Naive B cell (primary cell): ENCODE measurements at places on chromosomes 7 and 10.

GRCh38 chr7:73887762-73888161, 26.8 kb downstream of the TMEM270 start:
- no peak for DNase-seq

GRCh38 chr7:104550362-104550761, 222.0 kb downstream of the LHFPL3 start:
- no peak for DNase-seq

DNA sequence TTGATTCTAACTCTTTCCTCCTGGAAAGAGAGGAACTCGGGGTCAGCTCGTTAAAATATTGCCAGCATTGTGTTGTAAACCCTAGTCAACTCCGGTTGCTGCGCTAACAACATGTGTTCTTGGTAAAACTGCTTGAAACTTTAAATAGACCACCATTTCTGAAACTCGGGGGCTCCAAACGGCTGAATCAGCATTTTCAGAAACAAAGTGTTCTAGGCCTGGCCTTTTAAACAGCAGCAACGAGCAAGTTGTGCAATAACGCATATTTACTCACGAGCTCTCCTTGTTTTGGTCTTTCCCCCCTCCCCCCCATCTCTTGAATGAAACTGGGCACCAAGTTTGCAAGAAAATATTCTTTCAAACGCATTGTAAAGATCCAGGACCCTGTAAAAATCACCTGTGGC, 9.2 kb upstream of the GRB10 start:
- DNase-seq = no peak

DNA sequence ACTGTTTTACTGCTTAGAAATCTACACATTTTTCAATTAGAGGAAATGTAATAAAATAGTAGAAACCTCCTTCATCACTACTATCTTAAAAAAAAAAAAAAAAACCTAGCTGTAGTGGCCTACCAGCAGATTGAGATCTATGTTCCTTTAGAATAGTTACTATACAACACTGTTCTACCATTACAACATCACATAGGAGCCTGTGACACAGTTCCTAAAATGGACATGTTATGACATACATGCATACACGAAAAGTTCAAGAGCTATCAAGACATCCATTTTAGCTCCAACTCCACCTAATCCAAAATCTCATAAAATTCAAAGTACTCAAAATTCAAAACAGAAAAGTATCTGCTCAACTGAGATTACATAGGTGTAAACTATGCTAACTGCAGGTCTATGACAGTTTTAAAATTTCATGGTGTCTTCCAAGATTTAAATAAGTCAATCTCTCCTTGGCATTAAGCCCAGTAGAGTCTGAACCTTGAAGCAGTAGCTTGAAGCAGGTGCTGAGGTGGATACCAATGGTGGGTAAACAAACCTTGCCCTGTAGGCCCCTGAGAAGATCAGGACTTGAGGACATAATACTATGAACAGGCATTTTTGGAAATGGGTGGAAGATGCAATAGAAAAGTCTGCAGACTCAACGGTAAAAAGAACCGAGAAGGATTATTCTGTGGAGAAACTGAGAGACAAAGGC, 17.0 kb downstream of the CACUL1 start:
- no peak for DNase-seq

- no peak for DNase-seq
Observed at GRCh38 chr7:516216-516605, 3.4 kb downstream of the PDGFA start.

GRCh38 chr10:124651402-124651891, 92.7 kb downstream of the FAM53B start:
- no peak for DNase-seq

GRCh38 chr10:4355350-4355749, 470.7 kb upstream of the AKR1E2 start:
- DNase-seq = no peak

- no peak for DNase-seq
Observed at GRCh38 chr7:131897016-131897789, 340.8 kb upstream of the PODXL start.

DNA sequence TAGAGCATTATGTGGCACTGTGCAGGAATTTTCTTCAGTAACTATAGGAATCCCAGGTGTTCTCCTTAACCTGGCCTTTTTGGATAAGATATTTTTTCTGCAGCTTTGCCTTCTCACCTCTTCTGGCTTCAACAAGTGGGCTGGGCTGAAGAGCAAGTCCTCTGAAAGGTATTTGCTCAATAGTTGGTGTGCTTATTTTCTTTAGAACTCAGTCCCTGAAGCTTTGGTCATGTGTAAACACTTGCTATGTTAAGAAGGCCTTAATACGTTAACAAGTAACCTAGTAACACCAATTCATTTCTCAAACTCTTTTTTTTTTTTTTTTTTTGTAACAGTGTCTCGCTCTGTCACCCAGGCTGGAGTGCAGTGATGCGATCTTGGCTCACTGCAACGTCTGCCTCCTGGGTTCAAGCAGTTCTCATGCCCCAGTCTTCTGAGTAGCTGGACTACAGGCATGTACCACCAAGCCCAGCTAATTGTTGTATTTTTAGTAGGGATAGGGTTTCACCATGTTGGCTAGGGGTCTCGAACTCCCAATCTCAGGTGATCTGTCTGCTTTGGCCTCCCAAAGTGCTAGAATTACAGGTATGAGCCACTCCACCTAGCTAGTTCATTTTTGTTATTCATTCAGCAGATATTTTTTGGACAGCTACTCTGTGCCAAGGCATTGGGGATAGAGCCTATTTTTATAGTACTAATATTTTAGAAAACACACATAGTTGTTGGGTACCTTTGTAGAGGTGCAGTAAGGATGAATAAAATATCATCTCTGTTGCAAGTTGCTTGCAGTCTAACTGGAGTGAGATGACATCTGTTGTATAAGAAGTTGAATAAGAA, 164.6 kb downstream of the SND1 start:
- no peak for DNase-seq

DNA sequence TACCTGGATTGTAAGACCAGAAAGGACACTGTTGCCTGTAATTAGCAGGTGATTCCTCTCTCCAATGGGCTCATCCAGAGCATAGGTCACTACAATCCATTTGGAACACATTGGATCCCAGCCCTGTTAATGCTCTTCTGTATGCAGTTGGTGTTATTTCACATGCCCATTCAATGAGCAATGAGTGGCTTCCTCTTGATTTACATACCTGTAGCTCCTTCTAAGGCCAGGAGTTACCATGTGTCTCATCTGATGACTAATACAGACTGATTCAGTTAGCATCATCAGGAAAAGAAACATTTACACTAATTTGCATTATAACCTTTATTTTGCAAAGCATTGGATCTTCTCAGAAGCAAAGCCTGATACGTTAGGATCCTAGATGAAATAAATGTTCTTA, 83.1 kb upstream of the NPVF start:
- no peak for DNase-seq

GRCh38 chr10:71829171-71829570, 21.9 kb downstream of the PSAP start:
- DNase-seq = no peak

- no peak for DNase-seq
Observed at GRCh38 chr7:12942609-12943008, 255.2 kb downstream of the ARL4A start.

- no peak for DNase-seq
Observed at GRCh38 chr7:47027695-47028240, 554.1 kb downstream of the TNS3 start.

- no peak for DNase-seq
Observed at GRCh38 chr10:106302961-106303360, 861.5 kb downstream of the SORCS1 start.

DNA sequence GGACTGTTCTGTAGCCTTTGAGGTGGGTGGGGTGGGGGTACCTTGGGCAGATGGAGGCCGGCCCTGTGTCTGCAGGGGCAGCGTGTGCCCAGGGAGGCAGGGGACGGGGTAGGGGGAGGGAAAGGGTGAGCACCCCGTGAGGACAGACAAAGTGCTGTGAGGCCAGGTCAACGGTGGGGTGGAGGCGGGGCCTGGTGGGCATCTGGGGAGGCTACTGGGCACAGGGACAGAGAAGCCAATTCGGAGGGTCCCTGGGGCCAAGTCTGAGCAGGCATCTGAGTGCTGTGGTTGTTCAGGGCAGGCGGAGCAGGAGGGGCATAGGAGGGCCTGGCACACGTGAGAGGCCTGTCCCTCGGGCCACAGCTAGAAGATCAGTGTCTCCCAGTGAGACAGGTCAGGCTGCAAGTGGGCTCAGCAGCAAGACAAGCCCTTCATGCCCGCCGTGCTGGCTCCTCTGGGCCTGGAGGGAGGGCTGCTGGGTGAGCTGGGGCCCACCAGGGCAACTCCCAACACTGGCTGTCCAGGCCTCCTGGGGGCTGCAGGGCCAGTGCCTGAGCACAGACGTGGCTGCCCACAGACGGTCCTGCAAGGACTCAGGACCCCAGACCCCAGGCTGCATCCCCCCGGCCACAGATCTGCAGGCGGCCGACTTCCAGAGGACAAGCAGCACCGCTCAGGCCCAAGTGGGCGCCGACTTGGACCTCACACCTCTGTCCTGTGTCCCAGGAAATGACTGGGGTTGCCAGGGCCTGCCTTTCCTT, 26.4 kb upstream of the KNDC1 start:
- no peak for DNase-seq

GRCh38 chr10:71084061-71084817, 128.1 kb upstream of the UNC5B start:
- no peak for DNase-seq

DNA sequence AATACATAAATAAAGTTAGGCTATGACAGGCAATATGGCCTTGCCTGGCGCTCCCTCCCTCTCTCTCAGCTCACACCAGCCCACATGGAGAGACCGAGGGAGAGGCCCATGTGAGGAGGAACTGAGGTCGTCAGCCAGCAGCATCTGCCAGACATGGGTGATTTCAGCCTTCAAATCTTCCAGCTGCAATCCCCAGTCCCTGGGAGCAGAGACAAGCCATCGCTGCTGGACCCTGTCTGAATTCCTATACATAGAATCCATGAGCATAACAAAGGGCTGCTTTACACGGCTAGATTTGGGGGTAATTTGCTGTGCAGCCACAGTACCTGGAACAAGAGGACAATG, 35.6 kb downstream of the ANKRD16 start:
- DNase-seq = no peak

- DNase-seq = no peak
Observed at GRCh38 chr7:116727432-116728009, 55.5 kb downstream of the MET start.

DNA sequence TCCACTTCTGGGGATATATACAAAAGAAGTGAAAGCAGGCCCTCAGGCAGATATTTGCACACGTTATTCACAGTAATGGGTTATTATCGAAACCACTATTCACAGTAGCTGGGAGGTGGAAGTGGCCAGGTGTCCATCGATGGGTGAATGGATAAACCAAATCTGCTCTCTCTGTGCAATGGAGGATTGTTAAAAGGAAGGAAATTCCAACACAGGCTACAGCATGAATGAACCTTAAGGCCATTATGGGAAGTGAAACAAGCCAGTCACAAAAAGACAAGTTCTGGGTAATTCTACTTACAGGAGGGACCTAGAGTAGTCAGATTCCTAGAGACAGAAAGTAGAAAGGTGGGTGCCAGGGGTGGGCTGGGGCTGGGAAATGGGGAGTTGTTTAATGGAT, 48.5 kb upstream of the BHLHA15 start:
- DNase-seq = peak; percentile 31
